GOT3 (cell line): ENCODE measurements at places on chromosomes 4 and X.
A peak's percentile ranks its signal among the peaks of the same experiment; 100 is the strongest.

GRCh38 chrX:131332331-131332730 lies 43.2 kb upstream of the IGSF1 start:
- no peak for DNase-seq

GRCh38 chr4:41307638-41308037 lies 50.9 kb downstream of the UCHL1 start:
- DNase-seq, result no peak

- no peak for DNase-seq
These were observed 496.9 kb downstream of the TMA16 start for GRCh38 chr4:163991298-163991865.

DNA sequence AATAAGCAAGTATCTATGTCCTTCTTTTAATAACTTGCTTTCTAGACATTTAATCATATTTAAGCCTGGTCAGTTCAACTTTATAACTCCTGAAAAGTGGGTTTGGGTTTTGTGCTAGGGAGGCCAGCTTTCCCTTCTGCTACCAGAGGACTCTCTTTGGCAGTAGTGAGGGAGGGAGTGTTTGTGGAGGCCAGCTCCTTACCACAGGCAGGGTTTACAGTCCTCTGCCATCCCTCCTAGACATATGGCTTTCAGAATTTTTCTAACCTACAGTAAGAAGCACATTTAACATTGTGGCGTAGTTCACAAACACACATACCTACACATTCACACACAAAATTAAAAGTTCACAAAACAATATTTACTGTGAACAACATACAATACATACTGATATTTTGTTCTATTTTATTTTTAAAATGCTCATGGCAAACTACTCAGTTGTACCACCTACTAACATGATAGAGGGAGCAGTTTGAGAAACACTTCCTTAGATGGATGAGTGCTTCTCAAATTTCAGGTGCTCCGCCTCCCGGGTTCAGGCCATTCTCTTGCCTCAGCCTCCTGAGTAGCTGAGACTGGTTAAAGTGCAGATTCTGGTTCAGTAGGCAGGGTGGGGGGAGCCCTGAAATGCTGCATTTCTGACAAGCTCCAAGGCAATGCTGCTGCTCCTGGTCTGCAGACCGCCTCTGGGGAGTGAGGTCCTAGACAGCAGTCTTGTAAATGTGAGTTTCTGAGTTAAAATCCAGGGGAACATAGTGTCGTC lies 86.7 kb downstream of the PTTG2 start:
- DNase-seq, result no peak

DNA sequence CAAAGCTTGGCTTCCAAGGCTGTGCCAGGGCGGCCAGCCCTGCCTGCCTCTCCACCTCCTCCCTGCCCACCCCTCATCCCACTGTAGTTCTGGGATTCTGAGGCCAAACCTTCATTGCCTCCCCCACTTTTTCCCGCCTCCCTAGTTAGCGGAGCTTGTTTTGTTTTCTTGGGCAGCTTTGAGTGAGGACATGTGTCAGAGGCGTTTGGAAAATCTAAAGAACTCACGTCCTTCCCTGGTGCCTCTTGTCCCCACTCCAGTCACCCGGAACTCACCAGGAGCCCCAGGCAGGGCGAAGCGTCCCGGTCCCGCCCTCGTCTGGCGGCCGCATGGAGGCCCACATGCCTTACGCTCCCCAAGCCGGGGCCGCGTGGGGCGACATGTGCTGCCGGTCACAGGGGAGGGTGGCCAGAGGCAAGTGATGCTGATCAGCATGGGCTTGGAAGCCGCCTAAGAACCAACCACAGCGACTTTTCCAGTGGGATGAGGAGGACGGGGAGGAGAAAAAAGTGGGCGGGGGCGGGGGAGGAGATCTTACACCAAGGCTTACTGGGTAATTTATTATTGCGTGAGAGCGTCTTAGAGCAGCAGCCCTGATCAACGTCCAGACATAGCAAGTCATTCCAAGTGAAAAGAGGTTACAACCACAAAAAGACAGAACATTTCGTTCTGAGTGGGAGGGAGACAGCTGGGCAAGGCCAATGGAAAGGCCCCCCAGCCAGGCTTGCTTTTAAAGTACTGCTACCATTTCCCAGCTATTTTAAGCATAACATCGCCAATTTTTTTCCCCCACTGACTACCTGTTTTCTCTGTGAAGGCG lies 48.5 kb downstream of the PRPS1 start:
- peak; percentile 13 for DNase-seq

GRCh38 chr4:54230484-54231418 lies 1.7 kb downstream of the PDGFRA start:
- no peak for DNase-seq

DNA sequence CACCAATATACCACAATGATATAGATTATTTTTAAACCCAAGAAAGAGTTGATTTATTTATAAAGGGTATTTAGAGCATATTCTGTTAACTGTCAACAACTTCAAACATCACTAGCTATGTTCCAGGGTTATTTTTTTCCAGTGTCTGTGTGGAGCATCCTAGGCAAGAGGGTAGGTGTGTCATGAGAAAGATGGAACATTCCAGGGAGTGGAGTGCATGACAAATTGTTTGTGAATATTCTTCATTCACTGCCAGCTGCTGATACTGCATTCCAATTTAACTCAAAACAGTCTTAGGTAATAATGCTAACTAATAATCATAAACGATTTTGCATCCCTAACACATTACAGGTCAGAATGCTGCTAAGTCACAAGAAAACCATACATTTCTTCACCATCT lies 148.7 kb upstream of the RASGEF1B start:
- DNase-seq, result no peak

DNA sequence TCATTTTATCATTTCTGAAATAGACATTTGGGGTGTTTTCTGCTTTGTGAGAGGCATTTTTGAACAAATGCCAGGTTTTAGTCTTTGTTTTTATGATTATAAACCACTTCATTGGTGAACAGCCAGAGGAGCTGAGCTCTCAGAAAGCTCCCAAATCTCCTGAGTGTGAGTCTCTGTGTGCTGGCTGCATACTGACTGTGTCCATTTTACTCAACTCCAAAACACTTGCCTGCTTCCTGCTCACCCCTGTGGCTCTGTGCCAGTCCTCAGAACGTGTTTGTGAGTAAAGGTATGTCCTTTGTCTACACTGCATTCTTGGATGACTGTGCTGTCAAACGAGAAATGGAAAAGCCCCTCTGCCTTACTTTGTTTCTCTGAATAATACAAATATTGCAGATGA lies 5.4 kb upstream of the LRAT start:
- DNase-seq, result no peak

DNA sequence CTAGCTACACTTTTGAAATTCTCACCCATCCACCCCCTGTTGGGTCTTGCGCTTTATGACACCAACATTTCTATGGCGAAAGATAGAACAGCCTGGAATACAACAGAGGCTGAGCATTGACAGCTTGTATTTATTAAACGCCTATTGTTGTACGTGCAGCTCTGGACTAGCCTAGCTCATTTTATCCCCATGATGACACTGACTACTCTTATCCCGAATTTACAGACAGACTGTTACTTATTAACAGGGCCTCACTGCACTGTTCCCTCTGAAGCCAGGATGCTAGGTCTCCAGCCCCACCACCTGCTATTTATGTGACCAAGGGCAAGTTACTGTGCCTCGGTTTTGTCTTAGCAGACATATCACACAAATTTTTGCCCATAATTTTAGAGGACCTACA lies 1.0 kb upstream of the RFC1 start:
- no peak for DNase-seq

DNA sequence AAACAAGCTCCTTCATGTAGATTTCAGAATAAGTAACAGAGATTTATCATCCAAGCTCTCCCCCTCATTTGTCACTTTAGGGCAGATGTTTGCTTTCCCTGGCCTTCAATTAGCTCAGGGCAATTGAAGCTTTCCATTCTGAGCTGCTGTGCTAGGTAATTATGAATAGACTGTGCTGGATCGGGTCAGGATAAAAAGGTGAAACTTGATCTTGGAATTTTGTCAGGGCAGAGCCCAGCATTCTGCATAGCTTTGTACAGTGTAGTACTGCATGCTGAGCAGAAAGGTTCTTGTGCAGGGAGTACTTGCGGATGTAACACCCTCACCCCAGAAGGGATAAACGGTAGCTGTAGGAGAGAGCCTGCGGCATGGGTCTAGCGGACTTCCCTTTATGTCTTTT lies 64.0 kb upstream of the CLDN34 start:
- no peak for DNase-seq

GRCh38 chrX:15013461-15013860 lies 140.2 kb downstream of the MOSPD2 start:
- DNase-seq, result no peak

DNA sequence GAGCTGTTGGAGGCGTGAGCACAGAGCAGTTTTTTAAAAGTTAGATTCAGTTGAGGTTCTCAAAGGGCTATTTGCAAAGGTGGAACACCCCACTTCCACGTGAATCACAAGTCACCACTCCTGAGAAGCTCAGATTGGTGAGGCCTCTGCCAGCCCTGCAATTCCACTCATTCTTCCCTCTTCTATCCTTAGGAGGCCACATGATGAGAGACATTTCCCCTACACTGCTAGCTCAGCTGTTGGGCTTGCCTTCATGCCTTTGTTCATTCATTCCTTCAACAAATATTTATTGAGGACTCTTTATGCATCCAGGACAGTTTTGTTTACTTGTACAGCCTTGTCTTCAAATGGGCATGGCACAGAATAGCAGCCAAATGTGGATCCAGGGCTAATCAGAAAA lies 3.7 kb downstream of the SRPX2 start:
- DNase-seq, result no peak

- no peak for DNase-seq
These were observed 16.7 kb downstream of the LETM1 start for GRCh38 chr4:1839282-1839681.

DNA sequence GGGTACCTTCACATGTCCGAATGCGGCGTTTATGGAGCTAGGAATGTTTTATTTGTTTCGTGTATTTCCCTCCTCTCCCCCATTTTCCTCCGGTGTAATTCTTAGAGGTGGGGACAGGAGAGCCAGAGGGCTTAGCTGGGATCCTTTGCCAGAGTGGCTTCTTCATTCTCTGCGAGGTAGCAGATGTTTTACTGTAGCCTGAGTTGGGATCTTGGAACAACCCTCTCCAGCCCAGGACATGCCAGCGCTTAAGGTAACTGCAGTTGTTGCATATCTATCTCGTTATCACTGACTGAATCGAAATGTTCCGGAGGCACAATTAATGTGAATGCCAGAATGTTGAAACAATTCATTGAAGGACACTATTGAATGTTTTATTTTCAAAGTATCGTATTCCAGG lies 59.0 kb upstream of the DYNLT3 start:
- DNase-seq, result no peak

DNA sequence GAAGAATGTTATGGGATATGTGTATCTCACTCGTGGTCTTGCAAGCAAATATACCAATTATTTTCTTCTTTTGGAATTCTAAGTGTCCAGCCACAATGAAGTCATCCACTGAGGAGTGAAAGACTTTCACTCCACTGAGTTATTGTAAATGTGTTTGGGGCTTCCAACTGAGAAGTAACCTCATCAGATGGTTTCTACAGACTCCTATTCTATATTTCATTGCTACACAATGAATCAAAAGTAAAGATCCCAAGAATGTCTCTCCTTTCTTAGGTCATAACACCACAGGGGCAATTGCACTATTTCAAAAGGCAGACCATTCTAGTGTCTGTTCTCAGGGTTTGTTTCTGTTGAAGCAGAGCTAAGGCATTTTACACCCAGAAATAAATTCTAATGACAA lies 12.3 kb upstream of the VCX2 start:
- no peak for DNase-seq

DNA sequence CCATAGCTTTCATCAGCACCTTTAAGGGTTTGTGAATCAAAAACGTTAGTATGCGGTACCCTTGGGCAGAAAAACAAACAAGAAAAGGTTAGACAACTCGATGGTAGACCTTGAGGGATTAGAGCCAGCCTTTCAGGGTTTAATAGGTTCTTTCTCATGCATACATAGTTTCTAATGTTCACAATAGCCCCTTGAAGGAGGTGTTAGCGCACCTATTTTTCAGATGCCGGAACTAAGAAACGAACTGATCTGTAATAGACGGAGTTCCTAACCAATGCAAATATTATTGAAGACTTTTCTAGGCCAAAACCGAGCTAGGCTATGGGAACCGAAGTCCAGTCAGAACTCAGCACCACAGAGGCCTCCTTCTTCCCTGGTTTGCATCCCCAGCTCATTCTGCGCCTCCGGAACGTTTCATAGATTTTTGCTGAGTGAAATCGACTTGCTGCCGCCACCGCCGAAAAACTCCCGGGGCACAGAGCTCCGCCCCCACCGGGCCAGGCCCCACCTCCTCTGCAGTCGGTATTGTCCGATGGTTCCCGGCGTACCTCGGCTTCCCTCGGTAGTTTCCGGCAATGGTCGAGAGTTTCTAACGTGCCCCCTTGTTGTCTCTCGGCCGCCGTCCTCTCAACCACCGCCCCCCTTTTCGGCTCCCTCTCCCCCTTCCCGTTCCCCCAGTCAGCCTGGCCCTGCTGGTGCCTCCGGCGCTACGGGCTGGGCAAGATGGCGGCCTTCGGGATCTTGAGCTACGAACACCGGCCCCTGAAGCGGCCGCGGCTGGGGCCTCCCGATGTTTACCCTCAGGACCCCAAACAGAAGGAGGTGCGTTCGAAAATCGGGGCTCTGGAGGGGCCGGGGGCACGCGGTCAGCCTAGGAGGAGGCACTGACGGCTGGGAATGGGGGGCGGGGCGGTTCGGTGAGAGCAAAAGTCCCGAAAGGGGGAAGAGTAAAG lies at the start of gene MED12:
MED12 (plus strand) TSS at position 565 of the 953 bp plus-strand sequence; CDS start at position 724, 159 bp downstream.
- no peak for DNase-seq

DNA sequence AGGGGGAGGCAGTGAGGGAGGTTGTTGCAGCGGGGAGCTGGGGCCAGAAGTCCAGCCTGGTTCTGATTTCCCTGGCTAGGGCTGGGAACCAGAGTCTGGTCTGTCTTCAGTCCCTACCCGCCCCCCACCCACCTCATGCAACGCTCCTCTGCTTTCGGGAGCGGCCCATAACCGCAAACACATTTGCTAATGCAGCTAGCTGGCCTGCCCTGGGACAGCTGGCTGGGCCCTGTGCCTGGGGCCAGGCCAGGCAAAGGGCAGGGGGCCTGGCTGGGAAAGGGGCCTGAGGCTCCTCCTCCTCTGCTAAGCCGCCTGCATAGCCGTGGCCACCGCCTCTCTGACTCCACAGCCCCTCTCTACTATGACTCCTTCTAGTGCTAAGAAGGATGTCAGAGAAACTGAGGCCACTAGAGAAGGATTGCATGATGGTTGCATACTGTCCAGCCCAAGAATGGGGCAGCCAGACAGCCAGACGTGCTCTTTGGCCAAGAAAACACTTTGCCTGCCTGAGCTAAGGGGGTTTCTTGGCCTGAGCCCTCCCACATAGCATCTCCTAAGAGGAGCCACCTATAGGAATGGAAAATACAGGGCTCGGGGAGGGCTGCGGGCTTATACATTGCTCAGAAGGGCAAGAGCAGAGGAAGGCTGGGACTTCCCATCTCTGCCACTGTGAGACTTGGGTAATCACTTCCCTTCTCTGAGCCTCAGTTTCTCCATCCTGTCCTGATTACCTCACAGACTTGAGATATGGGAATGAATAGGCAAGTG lies 76.9 kb downstream of the PJA1 start:
- no peak for DNase-seq

GRCh38 chr4:25608644-25609043 lies 47.0 kb upstream of the SLC34A2 start:
- no peak for DNase-seq
